ENCODE measurements at places on chromosomes 7 and 10.

GRCh38 chr7:130927564-130927963, 193.6 kb upstream of the KLF14 start:
- DNase-seq: no peak

GRCh38 chr10:34791947-34792346, 23.1 kb downstream of the PARD3 start:
- no peak for DNase-seq

- DNase-seq: no peak
Measured at GRCh38 chr7:3063016-3063753, 19.5 kb upstream of the CARD11 start.

GRCh38 chr10:75358835-75359421, 42.6 kb downstream of the ZNF503 start:
- DNase-seq: peak; percentile 100

DNA sequence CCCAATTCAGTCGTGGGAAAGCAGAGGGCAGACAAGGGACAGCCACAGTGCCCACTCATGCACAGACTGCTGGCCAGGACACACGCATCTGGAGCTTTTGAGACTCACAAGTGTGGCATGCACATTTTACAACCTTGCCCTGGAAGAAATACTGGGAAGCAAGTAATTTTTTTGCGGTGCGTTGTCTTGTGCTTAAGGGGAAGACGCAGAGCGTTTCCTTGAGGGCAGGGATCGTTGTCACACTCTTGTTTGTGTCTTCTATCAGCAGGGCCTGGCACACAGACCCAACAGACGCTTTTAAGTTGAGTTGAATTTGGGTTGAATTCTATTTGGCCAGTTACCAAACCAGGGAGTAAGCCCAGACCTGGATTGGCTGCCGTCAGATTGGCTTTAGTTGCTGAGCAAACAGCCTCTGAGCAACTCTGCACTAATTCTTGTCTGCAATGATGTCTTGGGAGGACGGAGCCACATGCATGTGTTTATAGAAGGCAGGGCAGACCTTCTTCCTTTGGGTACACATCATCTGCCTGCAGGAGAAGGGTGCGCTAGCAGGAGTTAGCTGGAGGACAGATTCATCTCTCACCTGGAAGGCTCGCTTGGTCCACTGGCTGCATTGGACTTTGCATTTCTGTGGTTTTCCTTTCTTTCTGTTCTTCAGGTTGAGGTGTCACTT, 38.4 kb downstream of the IL2RA start:
- DNase-seq: no peak

DNA sequence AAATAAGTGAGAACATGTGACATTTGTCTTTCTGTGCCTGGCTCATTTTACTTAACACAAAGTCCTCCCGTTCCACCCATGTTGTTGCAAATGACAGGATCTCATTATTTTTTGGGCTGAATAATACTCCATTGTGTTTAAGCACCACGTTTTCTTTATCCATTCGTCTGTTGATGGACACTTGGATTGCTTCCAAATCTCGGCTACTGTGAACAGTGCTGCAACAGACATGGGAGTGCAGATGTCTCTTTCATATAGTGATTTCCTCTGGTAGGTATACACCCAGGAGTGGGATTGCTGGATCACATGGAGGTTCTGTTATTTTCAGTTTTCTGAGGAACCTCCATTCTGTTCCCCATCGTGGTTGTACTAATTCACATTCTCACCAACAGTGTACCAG, 264.4 kb upstream of the GALNT17 start:
- no peak for DNase-seq

DNA sequence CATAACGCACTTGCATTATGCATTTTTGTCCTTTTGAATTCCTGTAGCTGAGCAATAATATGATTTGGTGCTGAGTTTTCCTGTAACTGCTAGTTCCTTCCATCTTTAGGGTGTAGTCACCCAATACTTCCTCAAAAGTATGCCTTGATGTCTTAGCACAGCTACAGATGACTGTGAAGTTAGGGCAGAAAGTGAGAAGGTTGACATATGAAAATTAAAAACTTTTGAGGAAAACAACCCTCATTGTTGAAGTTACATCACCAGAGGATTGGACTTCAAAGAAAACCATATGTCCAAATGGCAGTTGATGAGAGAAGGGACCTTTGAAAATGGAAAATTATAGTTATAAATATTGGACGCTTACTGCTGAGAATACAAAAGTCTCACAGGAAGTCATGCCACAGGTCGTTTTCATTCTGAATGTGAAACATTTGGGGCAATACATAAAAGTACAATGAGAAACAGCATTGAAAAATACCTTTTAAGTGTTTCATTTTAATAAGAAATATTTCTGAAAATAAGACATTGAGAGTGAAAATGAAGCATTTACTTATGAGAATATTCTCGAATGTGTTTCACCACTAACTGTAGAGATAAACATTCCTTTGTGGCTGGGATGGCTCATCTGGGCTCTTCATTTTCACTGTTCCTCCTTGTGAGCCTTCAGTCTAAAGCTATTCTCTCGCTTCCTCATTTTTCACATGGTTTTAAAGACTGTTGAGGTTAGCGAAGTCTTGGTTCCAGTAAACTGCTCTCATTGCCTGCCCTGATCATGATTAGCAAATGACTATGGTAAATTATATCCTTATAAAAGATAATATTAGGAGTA, 61.4 kb upstream of the NME8 start:
- DNase-seq: peak; percentile 83

DNA sequence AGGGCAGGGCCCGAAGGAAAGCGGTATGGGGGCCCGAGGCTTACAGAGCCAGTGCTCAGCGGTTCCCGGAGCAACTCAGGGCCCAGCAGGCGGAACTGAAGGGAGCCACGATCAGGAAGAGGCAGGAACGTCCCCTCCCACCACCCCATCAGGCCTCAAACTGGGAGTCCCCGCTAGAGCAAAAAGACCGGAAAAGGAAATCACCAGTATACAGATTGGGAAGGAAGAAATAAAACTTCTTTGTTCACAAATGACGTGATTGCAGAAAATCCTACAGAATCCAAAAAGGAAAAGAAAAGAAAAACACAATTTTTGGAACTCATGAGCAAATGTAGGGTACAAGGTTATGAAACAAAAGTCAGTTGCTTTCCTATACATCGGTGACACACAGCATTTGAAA, 21.6 kb upstream of the ZFAND2A start:
- no peak for DNase-seq

- DNase-seq: peak; percentile 30
Measured at GRCh38 chr7:135558337-135558767, 635 bp downstream of the NUP205 start.

DNA sequence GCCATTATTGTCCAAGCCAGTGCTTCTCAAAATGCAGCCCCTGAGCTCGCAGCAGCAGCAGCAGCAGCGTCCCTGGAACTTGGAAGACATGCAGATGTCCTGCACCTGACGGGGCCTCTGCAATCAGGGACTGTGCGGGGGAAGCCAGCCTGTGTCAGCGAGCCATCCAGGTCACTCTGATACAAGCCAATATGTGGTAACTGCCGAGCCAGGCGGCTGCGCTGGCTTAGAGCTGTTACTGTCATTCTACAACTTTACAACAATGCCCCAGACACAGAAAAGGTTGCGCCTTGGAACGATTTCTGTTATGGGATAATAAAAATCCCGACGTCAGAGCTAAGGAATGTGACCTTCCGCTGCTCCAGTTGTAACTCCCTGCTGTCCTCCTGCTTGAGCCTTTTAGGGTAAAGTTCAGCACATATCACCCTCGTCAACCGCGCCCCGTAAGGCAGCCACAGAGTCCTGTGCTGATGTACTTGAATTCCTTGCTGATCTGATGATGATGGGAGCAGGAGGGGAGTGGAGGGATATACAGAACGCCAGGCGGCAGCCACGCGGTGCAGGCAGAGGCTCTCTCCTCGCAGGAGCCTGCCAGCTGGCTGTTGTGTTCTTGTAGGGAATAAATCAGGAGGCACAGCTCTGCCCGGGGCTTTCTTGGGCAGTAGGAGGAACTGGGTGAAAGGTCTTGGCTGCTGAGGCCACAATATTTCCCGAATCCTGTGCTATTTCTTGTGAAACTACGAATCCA, 20.0 kb upstream of the CRYGN start:
- DNase-seq: no peak

- DNase-seq: no peak
Measured at GRCh38 chr7:78420001-78420400, 621.4 kb downstream of the PHTF2 start.

GRCh38 chr7:28536259-28536658, 123.9 kb downstream of the CREB5 start:
- no peak for DNase-seq

- DNase-seq: no peak
Measured at GRCh38 chr7:35185908-35186731, 67.8 kb downstream of the TBX20 start.

GRCh38 chr10:58743466-58744115, 230.9 kb downstream of the BICC1 start:
- no peak for DNase-seq

DNA sequence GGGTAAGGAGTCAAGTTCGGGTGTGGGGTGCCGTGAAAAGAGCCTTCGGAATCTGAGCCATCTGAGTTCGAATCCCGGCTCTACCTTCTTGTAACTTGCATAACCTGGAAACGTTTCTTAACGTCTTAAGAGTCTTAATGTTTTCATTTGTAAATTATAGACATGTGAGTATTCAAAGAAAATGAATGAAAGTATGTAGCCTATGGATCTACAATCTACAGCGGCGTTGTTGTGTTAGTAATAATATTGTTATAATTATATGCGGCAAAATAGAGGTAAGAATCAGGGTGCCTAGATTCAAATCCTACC, 559 bp downstream of the VTI1A start:
- DNase-seq: no peak

- no peak for DNase-seq
Measured at GRCh38 chr7:82247814-82248433, 195.7 kb downstream of the CACNA2D1 start.
